ENCODE measurements at places on chromosomes 11 and 22.

DNA sequence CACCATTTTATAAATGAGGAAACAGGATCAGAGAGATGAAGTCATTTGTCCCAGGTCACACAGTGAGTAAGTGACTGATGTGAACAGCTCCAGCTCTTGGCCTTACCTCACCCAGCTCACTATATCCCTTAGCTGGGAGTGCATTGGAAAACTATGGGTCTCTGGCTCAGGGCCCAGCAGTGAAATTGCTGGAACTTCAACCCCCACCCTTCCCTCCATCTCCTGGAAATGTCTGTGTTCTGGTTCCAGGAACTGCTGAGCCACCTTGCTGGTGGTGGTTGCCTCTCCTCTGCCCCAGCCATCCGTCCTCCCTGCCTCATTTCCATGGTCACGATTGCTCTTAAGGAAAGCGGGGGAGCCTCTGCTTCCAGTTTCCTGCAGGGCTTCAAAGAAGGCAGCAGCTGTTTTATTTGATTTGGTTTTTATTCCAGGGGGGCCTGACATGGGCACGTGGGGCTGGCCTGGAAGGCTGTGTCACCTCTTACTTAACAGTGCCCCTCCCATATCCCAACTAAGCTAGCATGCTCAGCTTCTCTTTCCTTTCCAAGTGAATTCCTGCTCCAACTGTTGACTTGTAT lies 46.2 kb upstream of the CSTF3 start:
- no peak for DNase-seq

GRCh38 chr22:28029201-28029948 lies 110.3 kb upstream of the PITPNB start:
- DNase-seq: no peak

DNA sequence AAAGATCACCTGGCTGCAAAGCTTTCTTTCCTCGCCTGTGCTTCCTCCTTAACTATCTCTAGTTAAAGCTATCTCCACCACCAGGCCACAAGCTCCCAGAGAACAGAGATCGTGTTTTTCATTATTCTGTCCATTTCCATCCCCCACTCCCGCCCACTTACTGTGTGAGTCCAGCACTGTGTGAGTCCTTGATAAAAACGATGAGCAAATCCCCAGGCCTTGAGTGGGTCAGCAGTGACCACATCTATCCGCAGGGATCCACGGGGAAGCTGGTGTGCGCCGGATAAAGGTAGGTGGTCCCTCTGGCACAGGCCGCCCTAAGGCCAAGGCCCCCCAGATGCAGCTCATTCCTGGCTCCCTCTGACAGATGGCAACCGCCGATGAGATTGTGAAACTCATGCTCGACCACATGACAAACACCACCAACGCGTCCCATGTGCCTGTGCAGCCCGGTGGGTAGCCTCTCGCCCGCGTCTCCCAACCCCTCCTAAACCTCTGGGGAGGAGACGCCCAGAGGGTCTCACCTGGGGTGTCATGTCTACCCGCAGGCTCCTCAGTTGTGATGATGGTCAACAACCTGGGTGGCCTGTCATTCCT lies 9.3 kb downstream of the TKFC start:
- DNase-seq: no peak

DNA sequence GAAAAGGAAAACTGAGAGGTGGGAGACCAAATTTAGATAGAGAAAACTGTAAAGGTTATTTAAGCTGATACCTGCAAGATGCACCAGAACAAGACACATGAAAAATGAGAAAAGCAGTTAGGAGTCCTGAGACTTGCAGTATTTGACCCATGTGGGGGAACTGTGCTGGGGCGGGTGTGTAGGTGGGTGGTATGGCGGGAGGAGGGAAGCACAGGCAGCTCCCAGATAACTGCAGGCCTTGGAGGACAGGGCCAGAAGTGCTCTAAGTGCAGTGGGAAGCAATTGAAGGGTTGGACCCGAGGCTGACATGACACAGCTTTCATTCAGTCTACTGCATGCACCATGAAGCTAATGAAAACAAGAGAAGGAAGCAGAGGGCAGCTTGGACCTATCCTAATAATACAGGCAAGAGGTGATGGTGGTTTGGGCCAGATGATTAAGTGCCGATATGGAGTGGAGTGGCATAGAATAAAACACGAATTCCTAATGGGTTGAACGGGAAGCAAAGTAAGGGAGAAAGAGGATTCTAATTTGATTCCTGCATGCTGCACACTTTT lies 48.0 kb upstream of the ANO3 start:
- no peak for DNase-seq

GRCh38 chr11:12626616-12627015 lies 47.6 kb upstream of the TEAD1 start:
- no peak for DNase-seq

- DNase-seq: no peak
These were observed 82.7 kb downstream of the GGT1 start for GRCh38 chr22:24685531-24686190.

- no peak for DNase-seq
These were observed 1.2 kb upstream of the MIOX start for GRCh38 chr22:50485221-50486131.

- DNase-seq: no peak
These were observed 5.1 kb upstream of the A4GALT start for GRCh38 chr22:42725606-42726355.

GRCh38 chr11:73622926-73623593 lies 23.3 kb upstream of the PLEKHB1 start:
- no peak for DNase-seq

GRCh38 chr22:30169002-30169401 lies 77.6 kb downstream of the LIF start:
- DNase-seq: no peak

DNA sequence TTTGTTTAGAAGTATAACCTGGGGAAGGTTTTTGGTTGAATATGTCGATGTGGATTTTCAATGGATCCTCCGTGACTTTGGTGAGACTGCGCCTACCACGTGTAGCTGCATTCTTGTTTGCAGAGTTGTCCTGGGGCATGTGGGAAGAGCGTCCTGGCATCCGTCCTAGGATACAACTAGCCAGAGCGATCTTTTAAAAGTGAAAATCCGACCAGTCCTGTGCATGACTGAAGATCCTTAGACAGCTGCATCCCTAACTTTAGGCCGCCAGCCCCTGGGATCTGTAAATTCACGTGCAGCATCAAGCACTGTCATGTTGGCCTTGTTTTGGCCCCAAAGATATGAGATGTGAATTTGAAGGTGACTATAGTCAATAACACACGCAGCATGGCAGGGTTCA lies 22.4 kb upstream of the THY1 start:
- DNase-seq: no peak

DNA sequence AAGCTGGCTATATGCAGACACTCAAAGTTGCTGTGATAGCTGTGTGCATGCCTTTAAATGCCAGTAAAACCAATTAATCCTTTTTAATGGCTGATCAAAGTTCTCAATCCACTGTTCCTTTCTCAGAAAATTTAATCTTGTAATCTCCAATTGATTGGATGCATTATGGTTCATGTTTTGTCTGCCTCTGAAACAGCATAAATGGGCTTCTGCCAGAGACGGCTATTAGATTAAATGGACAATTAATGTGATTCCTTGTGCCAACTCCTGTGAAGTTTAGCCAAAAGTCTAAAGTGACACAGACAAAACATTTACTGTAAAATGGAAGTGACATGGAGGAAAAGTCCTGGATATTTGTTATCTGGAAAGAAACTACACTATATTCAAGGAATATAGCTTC lies 952.5 kb upstream of the FAT3 start:
- no peak for DNase-seq

DNA sequence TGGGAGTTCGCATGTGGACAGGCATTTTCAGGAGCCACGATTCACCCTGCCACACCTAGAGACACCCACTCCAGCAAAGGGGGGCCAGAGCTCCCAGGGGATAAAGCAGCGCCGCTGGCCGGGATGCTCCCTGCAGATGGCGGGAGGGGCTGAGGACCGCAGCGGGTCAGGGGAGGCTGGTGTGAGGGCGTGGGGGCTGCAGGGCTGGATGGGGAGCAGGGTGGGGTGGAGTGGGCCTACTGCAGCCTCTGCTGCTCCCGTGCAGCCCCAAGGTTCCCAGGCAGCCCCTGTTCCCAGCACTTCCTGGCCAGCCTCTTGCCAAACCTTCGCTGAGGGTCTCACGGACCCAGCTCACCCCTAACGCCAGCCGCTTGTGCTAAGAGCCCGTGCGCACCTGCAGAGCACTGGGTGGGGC lies 13.0 kb downstream of the MUC5B start:
- DNase-seq: no peak

DNA sequence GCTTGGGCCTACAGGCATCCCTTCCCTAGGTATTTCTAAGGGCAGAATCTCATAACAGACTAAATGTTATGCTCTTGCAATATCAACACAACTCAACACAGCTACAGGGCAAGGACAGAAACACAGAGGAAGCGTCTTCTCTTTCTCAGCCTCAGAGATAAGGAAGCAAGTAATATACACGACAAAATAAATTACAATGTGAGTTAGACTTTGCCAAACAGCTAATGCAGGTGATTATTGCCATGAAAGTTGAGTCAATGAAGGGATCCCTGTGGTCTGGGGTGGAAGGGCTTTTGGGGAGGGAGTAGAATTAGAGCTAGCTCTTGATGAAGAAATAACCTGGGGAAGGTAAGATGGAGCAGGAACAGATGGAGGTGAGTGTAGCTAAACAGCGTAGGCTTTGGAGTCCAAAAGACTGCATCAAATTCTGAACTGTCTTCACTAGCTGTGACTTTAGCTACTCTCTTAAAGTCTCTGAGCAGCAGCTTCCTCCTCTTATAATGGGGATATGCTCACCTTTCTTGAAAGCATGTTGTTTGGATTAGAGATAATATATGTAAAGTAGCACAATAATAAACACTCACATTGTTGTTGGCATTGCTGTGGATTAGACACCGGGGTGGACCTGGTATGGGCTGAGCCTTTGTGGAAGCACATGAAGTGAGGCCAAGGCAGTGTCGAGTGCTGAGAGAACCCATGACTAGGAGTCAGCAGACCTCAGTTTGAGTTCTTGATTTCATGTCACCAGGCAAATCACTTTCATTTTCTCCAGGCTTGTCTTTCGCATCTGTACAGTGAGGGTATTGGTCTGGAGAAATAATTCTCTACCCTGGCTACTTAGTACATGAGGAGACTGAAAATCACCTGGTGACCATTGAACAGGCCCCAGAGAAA lies 41.0 kb upstream of the AQP11 start:
- DNase-seq: no peak

- DNase-seq: no peak
These were observed 17.9 kb downstream of the MYEOV start for GRCh38 chr11:69311767-69312385.

GRCh38 chr11:13222285-13222684 lies 55.3 kb upstream of the BMAL1 start:
- DNase-seq: no peak

GRCh38 chr11:117876059-117876340 lies 458 bp downstream of the FXYD6 start:
- DNase-seq: no peak

- no peak for DNase-seq
These were observed 129.5 kb upstream of the OPCML start for GRCh38 chr11:133661846-133662245.

GRCh38 chr22:29039148-29039547 lies 22.5 kb downstream of the C22orf31 start:
- no peak for DNase-seq

GRCh38 chr22:21948824-21949568 lies 3.7 kb downstream of the PPM1F start:
- no peak for DNase-seq

DNA sequence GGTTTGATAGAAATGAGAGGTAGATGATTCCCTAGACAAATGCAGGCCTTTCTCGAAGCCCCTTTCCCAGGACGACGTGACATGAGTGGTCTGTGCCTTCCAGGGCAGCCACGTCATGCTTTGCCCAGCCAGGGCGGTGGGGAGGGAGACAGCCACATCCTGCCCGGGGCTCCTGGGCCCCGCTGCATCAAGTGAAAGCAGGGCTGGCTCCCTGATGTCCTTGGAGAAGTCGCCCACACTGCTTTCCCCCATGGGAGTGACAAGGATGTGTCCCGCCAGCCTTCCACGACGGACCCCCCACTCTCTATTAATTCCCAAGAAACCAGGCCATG lies 13.2 kb downstream of the PPARA start:
- no peak for DNase-seq

DNA sequence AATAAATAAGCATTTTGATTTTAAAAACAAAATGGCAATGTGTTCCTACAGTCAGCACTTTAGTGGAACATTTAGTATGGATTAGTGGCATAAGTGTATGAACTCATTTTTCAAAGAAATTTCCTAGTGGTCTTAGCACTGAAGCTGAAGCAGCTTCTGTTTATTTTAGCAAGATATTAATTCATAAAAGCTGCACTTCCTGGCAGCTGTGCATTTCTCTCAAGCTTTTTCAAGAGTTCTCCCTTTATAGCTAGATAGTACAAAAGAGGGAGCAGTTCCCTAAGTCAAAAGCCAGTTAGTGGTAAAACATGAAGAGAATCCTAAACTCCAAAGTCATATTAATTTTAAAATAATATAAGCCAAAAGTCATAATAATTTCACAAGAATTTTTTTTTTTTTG lies 1036.0 kb upstream of the CCDC90B start:
- no peak for DNase-seq

- no peak for DNase-seq
These were observed 18.6 kb downstream of the EMID1 start for GRCh38 chr22:29224121-29224858.

DNA sequence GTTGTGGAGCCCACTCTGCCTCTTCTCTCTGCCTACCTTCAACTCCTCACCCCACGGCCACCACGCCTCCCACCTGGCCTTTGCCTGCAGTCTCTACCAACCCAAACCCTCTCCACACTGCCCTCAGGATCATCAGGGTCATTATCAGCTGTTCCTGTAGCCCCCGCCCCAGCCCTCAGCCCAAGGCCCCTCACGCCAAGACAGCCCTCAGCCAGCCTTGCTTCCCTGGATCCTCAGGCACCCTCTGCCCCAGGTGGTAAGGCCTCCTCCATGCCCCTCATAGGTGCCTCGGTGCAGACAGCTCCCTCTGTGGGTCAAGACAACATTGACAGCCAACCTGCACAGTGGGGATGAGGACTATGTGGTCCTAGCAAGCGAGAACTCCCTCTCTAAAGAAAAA lies 1.7 kb downstream of the SBF1 start:
- DNase-seq: peak; percentile 31

GRCh38 chr11:16603245-16603644 lies 135.2 kb upstream of the C11orf58 start:
- DNase-seq: no peak

DNA sequence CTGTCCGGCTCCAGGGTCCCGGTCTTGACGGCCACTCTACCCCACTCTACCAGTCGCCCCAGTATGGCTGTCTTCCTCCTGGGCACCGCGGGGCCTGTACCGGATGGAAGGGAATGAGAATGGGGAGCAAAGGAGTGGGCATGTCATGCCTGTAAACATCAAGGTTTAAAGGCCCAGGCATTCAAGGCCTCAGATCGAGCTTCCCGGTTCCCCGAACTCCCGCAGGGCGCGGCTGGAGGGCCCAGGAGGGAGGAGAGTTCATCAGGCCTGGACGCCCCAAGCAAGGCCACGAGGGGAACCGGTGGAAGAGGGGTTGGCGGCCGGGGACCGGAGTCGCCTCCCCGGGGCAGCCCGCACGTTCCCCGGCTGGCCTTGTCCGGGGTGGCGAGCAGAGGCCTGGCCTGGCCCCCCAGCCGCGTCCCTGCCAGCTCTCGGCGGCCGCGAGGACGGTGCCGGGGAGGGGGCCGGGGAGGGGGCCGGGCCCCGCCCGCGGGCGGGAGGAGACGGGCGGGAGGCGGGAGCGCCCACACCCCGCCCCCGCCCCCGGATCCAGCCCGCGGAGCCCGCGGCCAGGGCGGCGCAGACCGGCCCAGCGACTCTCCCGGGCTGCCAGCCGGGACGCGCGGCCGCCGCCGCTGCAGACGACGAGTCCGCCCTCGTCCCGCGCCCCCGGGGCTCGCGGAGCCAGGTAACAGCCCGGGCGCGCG lies at the start of gene CDC42EP1:
Gene CDC42EP1 (plus strand): TSS at position 580 of the 707 bp plus-strand sequence. CDS start 5,870 bp downstream, outside the sequence.
- no peak for DNase-seq
